ENCODE measurements at places on chromosomes 5 and 9.

DNA sequence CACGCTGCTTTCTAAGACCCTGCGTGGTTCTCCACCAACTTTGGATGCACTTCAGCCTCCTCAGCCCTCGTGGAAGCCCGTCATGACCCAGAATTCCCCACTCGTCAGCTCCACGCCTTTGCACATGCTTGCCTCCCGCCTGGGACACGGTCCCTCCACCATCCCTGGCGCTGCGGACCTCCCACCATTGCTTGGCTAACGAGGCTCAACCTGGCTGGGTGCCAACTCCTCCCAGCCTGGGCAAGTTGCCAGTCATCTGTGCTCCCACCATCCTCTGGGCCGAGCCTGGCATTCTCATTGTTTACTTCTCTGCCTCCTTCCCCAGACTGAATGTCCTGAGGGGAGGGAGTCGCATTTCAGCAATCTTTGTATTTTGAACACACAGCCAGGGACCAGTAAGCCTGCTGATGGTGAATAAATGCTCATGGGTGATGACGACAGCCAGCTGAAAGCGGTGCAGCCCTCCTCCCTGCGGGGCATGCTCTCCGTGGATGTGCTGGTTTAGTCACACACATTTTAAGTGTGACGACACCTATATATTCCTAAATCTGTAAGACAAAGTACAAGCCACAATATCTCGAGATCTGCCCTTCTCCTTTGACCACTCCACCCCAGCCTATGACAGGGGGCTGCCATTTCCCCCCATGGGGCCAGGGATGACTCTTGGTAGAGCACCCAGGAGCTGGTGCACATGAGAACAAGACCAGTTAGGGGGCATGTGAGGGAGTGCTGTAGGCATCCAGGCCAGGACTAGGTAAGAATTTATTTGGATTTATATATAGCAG is 37.6 kb downstream of the ANKRD33B start:
- no peak for DNase-seq

DNA sequence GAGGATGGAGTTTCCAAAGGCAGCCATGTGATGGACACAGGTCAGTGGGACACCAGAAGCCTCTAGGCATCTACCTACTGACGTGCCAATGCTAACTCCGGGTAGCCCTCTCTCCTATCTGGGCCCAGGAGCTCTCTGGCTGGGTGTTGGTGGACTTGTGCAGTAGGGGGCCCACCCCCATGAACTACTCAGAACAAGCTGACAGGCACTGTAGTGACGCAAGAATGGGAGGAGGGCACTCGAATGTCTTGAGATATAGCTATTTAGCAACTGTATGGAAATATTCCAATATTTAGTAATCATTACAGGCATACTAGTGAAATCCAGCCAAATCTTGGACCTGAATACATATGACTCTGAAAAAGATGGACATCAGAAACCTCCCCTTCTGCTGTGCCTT is 5.7 kb upstream of the DOCK2 start:
- DNase-seq, result no peak

GRCh38 chr9:71780953-71781352 is 12.6 kb upstream of the CEMIP2 start:
- DNase-seq, result no peak

GRCh38 chr9:126589349-126589748 is 24.4 kb upstream of the LMX1B start:
- DNase-seq, result no peak

GRCh38 chr9:120755044-120755443 is 38.2 kb downstream of the FBXW2 start:
- no peak for DNase-seq

DNA sequence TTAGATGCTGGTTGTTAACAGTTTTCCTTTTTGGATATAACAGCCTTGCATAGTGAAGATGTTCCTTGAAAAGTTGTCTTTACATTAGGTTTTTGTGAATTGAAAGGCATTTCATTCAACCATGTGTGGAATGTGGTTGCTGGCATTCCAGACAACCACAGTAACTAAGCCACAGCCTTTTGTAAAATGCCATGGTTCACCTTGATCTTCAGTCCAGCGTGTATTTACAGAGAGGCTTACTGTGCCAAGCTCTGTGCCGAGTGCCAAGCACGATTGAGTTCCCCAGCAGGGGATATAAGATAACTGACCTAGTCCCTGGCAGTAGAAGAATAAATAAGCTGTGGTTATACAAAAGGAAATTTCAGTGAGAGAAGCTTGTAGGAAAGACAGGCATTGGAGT is 4.9 kb downstream of the EXOSC2 start:
- no peak for DNase-seq

- no peak for DNase-seq
Observed at GRCh38 chr5:1413211-1413610, 32.0 kb downstream of the SLC6A3 start.

- DNase-seq, result no peak
Observed at GRCh38 chr5:150219142-150219541, 29.3 kb downstream of the SLC6A7 start.

- no peak for DNase-seq
Observed at GRCh38 chr5:95605786-95606185, 14.1 kb upstream of the GPR150 start.

DNA sequence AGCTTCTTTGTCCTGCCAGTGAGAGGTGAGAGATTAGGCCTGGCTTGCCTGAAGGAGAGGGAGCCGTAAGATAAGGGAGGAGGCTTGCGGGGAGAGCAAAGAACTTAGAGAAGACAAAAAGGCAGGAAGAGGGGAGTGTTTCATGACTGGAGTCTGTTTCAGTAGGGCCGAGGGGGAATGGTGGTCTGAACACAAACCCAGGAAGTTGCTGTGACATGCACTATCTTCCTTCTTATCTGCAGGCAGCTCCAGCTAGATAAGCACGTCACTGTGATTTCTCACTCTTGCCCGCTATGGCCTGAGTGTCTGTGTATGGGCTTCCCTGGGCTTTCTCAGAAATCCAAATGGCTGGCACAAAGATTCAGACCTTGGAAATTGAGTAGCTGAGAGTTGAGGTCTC is 307.5 kb upstream of the CLINT1 start:
- DNase-seq, result no peak

DNA sequence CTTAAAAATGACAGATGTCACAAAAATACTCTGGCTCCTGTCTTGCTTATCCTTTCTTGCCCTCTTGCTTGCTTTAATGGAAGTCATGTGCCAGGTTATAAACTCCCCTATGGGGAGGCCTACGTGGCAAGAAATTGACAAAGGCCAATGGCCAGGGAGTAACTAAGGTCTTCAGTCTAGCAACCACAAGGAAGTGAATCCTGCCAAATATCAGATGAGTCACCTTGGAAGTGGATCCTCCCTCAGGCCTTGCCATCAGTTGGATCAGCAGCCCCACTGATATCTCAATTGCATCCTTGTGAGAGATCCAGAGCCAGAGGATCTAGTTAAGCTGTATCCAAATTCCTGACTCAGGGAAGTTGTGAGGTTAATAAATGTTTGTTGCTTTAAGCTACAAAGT is 82.8 kb downstream of the CAAP1 start:
- DNase-seq, result no peak

DNA sequence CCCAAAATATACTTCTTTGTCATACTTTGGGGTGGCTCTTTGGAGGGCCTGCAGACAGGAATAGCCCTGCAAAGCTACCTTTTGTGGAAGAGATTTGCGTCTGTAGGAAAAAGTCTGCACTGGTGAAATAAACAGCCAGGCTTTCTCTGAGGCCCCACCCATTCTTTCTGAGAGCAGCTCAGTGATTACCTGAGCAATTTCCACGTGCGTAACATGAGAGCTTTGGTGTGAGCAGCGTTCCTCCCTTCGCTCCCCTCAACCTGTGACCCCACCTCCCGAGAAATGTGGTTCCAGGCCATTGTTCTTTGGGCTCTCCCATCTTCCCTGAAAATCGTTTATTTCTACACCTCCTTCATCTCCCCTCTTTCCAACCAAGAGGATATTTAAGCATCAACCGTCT is 23.8 kb upstream of the FBP1 start:
- no peak for DNase-seq

All from stimulated activated CD8-positive, alpha-beta memory T cell treated with anti-CD3 and anti-CD28 coated beads, Interleukin-7, amount 100 ng/mL, for 1 hour (primary cell).